ENCODE measurements at places on chromosomes 13 and 19.

- no peak for DNase-seq
Observed at GRCh38 chr19:55495646-55496349, 7.6 kb downstream of the SSC5D start.

DNA sequence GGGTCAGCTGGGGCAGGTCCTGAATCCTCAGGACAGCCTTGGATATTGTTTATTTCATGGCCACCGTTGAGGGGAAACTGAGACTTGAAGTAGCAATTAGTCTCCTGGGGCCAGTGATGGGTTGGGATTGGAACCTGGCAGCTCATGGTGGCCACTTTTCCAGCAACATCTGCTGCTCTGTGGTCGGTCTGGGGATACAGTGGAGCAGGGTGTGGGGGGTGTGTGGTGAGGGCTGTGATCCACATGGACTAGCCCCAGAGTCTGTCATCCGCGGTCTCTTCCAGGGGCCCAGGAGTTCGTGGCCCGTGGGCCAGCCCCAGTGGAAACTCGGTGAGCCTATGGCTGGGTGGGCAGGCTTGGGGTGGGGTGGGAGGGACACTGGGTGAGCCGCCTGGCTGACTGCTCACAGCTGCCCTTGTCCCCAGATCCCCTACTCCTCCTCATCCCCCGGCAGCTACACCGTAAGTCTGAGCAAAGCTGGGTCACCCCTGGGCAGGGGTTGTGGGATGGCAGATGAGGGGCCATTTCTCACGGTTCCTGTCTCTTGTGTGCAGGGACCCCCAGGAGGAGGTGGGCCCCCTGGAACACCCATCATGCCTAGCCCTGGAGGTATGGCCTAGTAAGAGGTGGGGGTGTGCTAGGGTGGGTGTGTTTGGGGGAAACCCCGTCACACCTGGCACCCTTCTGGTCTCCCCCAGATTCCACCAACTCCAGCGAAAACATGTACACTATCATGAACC lies 5.5 kb downstream of the ISYNA1 start:
- DNase-seq: no peak

GRCh38 chr19:18733196-18733647 lies 49.7 kb downstream of the CRTC1 start:
- DNase-seq: no peak

GRCh38 chr13:76917095-76917494 lies 30.9 kb upstream of the KCTD12 start:
- no peak for DNase-seq

- no peak for DNase-seq
Observed at GRCh38 chr13:47126432-47126831, 229.6 kb upstream of the HTR2A start.

DNA sequence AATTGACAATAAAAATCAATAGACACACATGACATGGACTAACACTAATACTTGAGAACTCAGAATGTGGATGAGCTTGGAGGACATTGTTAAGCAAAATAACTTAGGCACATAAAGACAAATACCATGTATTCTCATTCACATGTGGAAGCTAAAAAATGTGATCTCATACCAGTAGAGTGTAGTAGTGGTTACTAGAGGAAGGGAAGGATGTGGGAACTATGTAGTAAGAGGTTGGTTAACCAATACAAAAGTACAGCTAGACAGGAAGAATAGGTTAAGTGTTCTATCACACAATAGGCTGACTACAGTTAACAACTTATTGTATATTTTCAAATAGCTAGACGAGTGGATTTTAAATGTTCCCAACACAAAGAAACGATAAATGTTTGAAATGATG lies 415.8 kb upstream of the KLF12 start:
- no peak for DNase-seq

DNA sequence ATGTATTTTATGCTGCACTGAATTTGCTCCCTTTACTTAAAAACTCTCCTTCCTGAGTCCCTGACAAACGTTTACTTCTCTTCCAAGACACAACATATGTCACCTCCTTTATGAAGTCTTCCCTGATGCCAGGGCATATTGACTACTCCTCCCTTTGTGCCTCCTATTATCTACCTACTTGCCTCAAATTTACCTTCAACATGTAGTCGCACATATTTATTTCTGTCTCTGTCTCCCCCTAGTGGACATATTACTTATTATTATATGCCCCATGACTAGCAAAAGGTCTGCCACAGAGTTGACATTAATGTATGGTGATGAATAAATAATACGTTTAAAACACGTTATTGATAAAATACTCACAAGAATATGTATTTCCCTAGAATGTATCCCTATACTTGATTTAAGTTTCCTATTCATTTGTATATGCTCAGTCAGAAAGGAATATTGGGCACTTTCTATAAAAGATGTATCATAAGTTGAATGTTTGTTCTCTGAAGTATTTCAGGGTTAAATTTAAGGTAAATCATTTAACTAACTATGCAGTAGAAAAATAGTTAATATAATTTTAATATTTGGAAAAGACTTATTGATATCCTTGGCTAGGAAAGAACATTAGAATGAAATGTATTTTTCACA lies 250.3 kb upstream of the ATXN8OS start:
- no peak for DNase-seq

- no peak for DNase-seq
Observed at GRCh38 chr19:19547674-19548336, 9.7 kb downstream of the CILP2 start.

- no peak for DNase-seq
Observed at GRCh38 chr13:73902296-73902695, 231.9 kb downstream of the KLF12 start.

DNA sequence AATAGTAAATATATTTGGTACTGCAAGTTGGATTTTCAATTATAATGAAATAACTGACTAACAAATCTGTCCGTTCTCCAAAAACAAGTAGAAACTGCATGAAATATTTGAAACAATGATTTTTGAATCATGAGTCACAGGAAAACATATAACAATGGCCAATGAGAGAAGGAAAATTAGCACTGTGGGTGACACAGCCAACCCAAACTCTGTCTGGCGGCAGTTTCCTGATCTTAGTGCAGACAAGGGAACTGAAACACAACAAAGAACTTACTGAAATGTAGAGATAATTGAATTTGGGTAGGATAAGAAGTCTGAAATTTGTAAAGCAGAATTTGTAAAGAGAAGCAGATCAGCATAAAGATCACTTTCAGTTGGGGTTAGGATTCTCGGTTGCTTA lies 2743.3 kb upstream of the PCDH20 start:
- no peak for DNase-seq

All from GM19239 (cell line).